ENCODE measurements at places on chromosomes 4 and X. TPM values are rescaled to one million over a fixed set of nuclear protein-coding genes. Genes with fewer than 3 reads are reported as not detected.

- H3K4me1 ChIP-seq: no peaks in the 10 kb centered on the region
- H3K27ac ChIP-seq: no peak overlapping the region
- DNase-seq: no peak
- H3K4me3 ChIP-seq: no peak overlapping the region
- H3K27me3 ChIP-seq: no peaks in the 10 kb centered on the region
These were observed 235.9 kb upstream of the PCDH18 start for GRCh38 chr4:137768196-137768595.

GRCh38 chr4:57136281-57136680 is 26.1 kb upstream of the IGFBP7 start:
- H3K4me1 ChIP-seq: peaks cover 2% of the 10 kb centered on the region
- no peak overlapping the region for H3K27ac ChIP-seq
- H3K4me3 ChIP-seq: no peak overlapping the region
- H3K36me3 ChIP-seq: no peaks in the 10 kb centered on the region
- no peaks in the 10 kb centered on the region for H3K27me3 ChIP-seq

GRCh38 chr4:173420324-173420752 is 21.4 kb upstream of the SCRG1 start:
- no peaks in the 10 kb centered on the region for H3K4me1 ChIP-seq
- H3K27me3 ChIP-seq: no peaks in the 10 kb centered on the region
- no peaks in the 10 kb centered on the region for H3K36me3 ChIP-seq
- H3K4me3 ChIP-seq: no peak overlapping the region
- H3K27ac ChIP-seq: no peak overlapping the region

- no peak overlapping the region for H3K4me3 ChIP-seq
- H3K27ac ChIP-seq: no peak overlapping the region
- H3K27me3 ChIP-seq: no peaks in the 10 kb centered on the region
- no peaks in the 10 kb centered on the region for H3K4me1 ChIP-seq
- no peak for DNase-seq
These were observed 29.1 kb upstream of the PGM2 start for GRCh38 chr4:37797374-37797773.

The MEPE gene
- total RNA-seq: not detected

The STK32B gene
- 0.32 TPM for total RNA-seq

The LINC00632 gene
- total RNA-seq: 0.12 TPM
